ENCODE measurements at places on chromosomes 11 and 22.

DNA sequence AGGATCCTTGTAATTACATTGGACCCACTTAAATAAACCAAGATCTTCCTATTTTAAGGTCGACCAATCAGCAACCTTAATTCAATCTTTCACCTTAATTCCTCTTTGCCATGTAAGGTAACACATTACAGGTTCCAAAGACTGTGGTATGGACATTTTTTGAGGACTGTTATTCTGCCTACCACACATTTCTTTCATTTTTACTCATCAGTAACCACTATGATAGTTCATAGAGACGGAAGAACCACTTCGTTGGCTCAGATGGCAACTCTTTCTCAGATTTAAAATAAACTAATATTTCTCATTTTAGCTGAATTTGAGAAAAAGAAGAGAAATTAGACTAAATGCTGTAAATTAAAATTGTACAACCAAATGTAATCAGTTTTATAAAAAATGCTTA is 96.3 kb downstream of the PAX6 start:
- no peak for DNase-seq

- DNase-seq: no peak
Measured at GRCh38 chr11:84021291-84021690, 735.1 kb upstream of the CCDC90B start.

GRCh38 chr22:33116841-33117547 is 58.8 kb upstream of the SYN3 start:
- no peak for DNase-seq

GRCh38 chr11:133618544-133618943 is 86.2 kb upstream of the OPCML start:
- no peak for DNase-seq

- DNase-seq: no peak
Measured at GRCh38 chr11:14930369-14930768, 38.3 kb upstream of the CYP2R1 start.

GRCh38 chr22:42747701-42748513 is 27.2 kb upstream of the A4GALT start:
- DNase-seq: no peak

GRCh38 chr22:43198936-43199335 is 12.0 kb upstream of the TTLL12 start:
- no peak for DNase-seq

DNA sequence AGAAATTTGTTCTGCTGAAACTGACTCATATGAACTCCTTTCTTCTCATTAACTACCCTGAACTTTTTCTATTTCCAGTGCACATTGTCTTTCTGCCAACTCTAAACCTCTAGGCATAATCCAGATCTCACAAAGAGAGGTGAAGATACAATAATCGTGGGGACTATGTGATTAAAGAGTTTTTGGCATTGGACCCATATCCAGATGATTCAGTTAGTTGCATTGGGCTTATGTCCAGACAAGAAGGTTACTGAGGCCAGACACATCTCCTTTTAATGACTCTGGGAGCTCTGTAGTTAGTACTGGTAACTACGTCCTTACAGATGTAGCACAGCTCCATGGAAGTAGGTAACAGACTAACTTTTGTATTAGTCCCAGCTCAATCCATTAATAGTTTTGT is 273.0 kb downstream of the CASP12 start:
- DNase-seq: no peak

DNA sequence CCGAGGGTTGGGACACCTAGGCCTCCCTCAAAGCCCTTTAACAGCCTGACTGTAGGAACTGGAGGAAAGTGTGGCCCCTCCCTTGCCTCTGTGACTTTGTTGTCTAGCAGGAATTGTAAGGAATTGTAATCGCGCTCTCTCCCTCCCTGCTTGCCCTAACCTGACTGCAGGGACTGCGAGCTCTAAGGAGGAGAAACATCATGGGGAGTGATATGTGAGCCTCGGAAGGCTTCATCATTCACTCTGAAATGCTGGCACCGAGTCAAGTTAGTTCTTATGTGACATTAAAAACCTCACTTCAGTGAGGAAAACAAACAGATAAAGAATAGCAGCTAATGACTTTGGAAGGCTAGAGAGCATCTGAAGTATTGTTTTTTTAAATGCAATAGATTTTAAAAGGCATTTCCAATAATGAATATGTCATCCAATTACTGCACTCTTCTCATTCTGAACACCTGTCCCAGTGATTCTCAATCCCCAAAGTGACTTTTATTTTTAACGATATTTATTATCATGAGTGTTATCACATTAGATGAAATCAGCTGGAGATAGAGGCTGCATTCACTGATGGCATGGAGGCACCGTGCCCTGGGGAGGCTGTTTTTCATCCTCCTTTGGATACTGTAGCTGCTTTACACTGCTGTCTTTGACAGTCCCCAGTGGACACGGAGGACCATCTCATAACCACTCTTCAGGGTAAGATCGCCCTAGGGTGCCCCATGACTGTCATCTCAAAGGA is 58.5 kb upstream of the NTM start:
- DNase-seq: no peak

- DNase-seq: no peak
Measured at GRCh38 chr11:62075438-62075837, 48.4 kb upstream of the INCENP start.

GRCh38 chr11:85355921-85356320 is 271.2 kb downstream of the DLG2 start:
- no peak for DNase-seq

DNA sequence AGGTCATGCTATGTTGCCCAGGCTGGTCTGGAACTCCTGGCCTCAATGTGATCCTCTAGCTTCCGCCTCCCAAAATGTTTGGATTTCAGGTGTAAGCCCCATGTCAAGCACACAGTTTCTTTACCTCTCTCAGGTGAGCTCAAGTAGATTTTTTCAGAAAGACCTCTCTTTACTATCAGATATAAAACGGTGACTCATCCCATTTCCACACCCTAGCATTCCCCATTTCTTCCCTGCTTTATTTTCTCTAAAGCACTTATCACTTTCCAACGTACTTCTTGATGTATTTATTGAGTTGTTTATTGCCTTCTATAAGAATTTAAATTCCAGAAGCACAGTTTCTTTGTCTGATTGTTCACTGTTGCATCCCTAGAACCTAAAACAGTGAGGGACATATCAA is 3.7 kb downstream of the TSG101 start:
- DNase-seq: no peak

DNA sequence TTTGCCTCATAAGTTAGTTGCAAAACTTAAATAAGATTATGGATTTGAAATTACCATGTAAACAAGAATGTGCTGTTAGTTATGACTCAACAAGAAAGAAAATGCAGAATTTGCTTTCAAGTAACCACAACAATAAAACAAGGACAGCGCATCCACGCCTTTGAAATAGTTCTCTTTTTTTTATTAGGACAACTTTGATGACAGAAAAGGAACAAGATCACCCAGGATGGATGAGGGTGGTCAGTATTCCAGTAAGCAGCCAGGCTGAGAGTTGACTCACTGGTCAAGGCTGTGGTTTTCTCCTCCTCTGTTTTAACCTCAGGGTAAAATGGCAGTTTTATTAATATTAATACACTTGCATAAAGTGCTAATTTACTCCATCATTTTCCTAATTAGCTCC is 544.4 kb downstream of the OPCML start:
- no peak for DNase-seq

DNA sequence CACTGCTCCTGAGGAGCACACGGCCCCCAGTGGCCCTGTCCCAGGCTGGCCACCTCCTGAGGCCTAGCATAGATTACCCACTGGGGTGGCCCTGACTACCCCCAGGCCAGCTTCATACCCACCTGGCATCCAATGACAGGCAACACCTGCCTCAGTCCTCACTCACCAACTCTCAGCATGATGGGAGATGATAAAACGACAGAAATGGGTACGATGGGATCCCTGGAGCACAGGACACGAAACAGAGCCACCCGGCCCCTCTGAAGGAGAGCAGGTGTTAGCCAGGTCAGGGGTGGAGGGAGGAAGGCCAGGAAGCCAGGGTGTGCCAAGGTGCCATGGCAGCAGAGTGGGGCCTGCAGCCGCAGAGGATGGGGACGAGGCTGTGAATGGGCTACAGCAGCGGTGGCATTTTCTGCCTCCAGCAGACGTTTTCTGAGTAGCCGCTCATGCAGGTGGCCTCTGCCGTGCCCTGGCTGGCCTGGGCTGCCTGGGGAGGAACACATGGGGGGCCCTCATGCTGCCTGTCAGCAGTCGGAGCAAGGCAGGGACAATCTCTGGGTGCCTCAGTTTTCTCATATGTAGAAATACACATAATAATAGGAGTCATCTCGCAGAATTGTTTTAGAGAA is 50.2 kb upstream of the FGF3 start:
- no peak for DNase-seq

DNA sequence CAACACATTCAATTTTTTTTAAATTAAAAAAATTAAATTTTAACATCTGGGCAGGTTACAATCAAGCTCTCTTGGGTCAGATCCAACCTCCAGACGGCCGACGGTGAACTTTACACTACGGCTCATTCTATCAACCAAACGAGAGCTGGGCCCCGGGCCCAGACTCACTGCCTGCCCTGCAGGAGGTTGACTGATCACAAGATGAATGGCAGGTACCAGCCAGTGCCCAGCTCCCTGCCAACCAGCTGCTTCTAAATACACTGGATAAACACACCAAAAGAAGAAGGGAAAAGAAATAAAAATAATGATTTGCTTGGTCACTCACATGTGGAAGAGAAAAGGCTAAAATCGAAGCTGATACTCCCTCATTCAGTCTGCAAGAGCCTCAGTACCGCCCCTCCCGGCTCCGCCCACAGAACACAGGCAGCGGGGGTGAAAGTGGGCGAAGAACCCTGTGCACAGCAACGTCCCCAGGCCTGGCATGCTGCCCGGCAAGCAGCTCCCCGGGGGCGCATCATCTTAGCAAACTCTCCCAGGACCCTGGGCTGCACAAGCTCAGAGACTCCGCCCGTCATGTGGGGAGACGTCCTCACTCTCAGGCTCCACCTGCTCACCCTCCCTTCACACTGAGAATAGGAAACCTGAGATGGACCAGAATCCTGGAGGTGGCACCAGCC is 303.4 kb downstream of the SHANK2 start:
- DNase-seq: no peak

GRCh38 chr11:40683010-40683409 is 776.4 kb downstream of the LRRC4C start:
- DNase-seq: no peak

GRCh38 chr11:68036141-68036716 is 2.6 kb upstream of the TCIRG1 start:
- DNase-seq: no peak

DNA sequence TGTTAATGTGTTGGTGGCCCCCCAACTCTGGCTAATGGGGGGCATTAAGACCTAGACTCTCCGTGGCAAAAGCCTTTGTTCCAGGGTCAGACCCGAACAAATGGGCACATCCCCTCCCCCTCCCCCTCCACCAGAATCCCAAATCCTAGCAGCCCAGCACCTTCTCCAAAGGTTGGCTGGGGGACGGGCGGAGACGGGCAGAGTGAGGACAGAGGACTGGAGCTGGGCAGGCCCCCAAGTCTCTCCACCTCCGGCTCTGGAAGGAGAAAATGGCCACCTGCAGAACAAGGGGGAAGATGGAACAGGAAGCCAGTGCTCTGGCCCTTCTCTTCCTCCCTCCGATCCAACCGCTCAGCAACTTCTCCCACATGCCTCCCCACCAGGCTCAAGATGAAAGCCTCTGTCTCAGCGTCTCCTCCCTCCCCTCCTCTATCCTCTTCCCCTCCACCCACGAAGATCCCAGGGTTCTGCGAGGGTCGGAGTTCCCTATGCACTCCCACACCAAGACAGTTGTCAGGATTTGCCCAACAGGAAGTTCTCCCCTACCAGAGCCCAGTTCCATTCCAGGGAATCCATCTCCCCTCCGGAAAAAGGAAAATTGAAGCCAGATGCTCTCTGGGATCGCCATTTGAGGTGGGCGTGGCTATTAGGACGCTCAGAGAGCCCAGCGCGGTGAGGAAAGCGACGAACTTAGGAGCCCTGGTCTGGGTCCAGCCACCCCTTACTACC is 20.1 kb downstream of the ADA2 start:
- DNase-seq: peak; percentile 89

DNA sequence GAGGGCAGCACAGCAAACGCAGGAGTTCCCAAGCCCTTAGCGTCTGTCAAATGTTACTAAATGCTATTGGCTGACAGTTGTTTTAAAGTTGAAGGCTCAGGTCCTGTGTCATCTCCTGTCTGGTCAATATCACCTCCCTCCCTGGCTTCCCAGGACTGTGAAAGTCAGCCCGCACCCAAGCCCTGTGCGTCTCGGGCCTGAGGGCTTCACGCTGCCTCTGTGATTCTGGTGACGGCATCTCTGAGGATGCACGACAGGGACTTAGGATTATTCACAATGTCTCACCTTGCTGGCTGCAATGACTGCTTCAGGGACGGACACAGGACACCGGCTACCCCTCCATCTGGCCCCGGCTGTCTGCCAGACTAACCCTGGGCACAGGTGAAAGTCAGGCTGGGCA is 415.3 kb downstream of the CTTN start:
- no peak for DNase-seq

GRCh38 chr11:10640308-10640707 is 53.2 kb downstream of the IRAG1 start:
- no peak for DNase-seq

DNA sequence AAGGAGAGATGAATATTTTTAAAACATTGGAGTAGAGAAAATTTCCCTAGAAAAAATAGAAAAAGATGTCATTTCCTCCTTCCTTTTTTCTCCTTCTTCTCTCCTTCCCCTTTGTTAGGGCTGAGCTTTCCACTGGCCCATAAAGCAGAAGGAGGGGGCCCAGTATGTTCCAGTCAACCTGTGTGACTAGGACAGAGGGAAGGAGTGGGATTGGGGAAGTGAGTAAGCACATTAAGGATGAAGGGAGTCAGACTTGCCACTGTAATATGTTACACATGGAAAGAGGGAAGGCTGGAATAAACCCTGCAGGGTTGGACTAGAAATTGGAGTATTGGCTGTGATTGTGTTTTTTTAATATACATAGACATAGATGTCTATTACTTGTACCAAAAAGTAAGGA is 20.1 kb upstream of the SPINDOC start:
- DNase-seq: no peak

Measured in SHP77 (cell line).